ENCODE measurements at places on chromosomes 1 and 21.

DNA sequence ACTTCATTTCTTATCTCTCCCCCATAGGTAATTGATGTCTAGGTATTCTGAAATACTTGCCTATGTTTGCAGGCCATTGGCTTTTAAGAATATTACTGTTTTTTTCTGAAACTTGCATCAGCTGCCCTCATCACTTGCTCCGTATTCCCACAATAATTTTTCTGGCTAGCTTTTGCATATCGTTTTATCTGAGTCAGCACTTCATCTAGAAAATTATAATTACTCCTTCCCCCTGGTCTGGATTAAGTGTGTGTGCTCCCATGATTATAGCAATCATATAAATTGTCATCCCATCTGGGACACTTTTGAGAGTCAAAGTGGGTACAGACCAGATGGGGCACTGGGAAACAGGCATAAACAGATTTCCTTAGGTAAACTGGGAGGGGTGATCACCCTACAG, 583.2 kb upstream of the B3GALT2 start:
- no peak for DNase-seq

DNA sequence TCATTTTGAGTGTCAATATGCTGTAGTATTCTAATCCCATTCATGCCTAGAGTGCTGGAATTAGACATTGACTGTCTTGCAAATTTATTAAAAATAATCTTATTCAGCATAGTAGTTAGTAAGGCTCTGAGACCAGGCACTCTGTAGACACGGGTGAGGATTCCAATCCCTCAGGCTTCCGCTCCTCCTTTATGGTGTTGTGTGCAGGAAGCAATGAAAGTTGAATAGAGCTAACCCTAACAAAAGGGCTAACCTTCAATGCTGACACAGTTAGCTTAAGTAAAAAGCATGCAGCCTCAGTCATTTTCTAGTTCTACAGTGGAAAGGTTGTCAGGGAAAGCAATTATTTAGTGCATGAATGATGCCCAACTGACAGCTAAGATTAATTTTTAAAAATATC, 199.6 kb upstream of the SGIP1 start:
- no peak for DNase-seq

DNA sequence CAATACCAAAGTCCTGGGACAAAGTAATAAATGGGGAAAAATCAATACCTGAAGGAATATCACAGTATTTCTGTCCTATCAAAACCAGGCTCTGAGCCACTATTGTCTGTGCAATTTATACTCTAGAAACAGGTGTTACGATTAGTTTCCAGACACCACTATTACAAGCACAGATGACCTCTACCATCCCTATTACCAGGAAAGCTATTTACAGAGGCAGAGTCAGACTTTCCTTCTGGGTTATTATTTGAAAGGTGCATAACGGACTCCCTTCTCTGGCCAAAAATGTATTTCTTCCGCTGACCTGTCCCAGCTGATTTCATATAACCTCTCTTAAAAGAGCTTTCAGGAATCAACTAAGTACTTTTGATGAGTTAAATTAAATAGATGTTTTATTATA, 154.6 kb upstream of the LRRC7 start:
- no peak for DNase-seq

- peak; percentile 64 for DNase-seq
Measured at GRCh38 chr21:16588433-16588860, 858.7 kb downstream of the USP25 start.

DNA sequence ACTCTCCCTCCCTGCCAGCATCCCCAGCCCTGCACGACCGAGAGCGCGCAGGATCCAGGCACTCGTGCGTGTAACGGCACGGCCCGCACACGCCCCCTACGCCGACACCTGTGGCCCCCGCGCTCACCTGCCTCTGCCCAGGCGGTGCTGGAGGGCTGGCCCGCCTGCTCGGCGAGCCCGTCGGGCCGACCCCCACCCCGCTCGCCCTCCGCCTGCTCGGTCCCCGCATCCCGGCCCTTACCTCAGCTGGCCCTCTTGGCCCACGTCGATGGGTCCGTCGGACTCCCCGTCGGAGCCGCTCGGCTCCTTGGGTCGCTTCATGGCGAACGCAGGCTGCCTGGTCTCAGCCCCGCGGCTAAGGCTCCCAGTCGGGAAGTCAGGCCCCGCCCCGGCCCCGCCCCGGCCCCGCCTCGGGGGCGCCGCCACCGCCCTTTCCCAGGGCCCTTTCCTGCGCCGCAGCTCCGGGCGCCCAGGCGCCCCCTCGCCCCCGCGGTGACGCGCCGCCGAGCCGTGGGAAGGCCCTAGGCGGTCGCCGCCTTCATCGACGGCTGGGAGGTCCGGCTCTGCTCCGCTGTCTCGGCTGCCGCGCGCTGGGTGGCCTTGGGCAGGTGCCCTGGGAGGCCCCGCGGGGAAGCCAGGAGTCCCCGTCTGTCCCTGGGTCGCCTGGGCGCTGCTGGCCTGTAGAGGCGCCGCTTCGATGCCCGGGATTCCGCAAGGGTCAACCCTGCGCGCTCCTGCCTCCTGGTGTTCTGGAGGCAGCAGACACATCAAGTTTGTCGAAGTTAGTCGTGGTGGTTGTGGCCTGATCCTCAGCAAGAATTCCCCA, at the start of gene HEYL:
TSS of gene HEYL (minus strand) at position 339 of the 826 bp plus-strand sequence. CDS start at position 321, 18 bp downstream.
- peak; percentile 56 for DNase-seq

DNA sequence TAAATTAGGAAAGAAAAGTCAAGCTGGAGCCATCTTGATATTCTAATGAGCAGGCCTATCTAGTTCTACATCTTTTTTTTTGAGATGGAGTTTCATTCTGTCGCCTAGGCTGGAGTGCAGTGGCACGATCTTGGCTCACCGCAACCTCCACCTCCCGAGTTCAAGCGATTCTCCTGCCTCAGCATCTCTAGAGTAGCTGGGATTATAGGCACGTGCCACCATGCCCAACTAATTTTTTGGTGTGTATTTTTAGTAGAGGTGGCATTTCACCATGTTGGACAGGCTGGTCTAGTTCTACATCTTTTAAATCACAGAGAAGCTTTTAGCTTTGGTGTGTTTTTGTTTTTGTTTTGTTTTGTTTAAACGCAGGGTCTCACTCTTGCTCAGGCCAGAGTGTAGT, 6.8 kb downstream of the TMEM69 start:
- DNase-seq = no peak

- no peak for DNase-seq
Measured at GRCh38 chr1:233723387-233723786, 109.5 kb downstream of the KCNK1 start.

DNA sequence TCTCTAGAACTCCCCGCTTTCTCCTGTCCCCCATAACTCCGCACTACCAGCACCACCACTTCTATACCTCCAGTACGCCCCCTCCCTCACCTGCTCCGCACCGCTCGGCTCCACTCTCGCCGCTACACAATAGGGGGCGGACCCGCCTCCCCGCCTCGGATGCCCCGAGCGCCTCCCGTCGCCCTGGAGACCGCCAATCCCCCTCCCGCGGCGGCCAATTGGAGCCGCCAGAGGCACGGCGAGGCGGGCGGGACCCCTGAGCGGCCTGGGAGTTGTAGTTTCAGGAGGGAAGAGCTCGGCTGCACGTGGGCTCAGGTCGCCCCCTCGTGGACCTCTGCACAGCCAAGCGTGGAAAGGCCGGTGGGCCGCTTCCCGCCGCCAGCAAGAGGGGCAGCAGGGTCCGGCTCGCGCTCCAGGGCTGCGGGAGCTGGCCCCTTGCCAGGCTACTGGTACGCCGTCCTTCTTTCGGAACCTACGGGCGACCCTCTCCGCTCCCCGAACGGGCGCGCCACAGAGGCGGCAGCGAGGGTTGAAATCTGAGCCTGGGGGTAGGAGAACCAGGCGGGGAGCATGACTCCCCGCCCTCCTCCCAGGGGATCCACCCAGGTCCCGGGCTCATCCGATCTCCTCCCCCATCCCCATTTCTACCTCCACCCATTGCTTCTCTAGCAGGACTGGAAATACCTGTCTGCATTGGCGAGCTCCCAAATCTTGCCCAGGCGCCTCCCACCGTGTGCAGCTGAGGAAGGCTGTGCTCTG, at the start of gene IGSF9:
TSS of gene IGSF9 (minus strand) at position 131 of the 759 bp plus-strand sequence. CDS start 2,159 bp downstream, outside the sequence.
- DNase-seq = peak; percentile 90

GRCh38 chr1:161198194-161198896, 509 bp downstream of the ADAMTS4 start:
- peak; percentile 56 for DNase-seq

GRCh38 chr1:33975961-33976360, 112.1 kb downstream of the HMGB4 start:
- DNase-seq = no peak

- DNase-seq = no peak
Measured at GRCh38 chr1:27655151-27655937, 16.6 kb downstream of the IFI6 start.

- no peak for DNase-seq
Measured at GRCh38 chr1:3470650-3471355, 16.3 kb downstream of the ARHGEF16 start.

DNA sequence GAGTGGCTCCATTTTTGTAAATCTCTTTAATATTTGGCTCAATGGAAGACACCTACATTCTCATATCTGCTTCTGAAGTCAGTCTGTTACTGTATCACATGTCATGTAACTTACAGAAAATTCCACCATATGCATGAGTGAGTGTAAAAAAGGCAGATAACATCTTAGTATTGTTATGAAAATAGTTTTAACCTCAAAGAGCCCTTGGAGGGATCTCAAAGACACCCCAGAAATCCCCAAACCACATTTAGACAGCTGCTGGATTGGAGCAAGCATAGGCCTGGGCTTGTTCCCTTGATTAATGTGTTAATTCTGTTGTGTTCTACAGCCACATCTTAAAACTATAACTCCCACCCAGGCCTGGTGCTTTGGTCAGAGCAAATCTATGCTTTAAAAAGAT, 16.9 kb downstream of the MACO1 start:
- no peak for DNase-seq

GRCh38 chr1:185464777-185465176, 147.7 kb upstream of the IVNS1ABP start:
- no peak for DNase-seq

DNA sequence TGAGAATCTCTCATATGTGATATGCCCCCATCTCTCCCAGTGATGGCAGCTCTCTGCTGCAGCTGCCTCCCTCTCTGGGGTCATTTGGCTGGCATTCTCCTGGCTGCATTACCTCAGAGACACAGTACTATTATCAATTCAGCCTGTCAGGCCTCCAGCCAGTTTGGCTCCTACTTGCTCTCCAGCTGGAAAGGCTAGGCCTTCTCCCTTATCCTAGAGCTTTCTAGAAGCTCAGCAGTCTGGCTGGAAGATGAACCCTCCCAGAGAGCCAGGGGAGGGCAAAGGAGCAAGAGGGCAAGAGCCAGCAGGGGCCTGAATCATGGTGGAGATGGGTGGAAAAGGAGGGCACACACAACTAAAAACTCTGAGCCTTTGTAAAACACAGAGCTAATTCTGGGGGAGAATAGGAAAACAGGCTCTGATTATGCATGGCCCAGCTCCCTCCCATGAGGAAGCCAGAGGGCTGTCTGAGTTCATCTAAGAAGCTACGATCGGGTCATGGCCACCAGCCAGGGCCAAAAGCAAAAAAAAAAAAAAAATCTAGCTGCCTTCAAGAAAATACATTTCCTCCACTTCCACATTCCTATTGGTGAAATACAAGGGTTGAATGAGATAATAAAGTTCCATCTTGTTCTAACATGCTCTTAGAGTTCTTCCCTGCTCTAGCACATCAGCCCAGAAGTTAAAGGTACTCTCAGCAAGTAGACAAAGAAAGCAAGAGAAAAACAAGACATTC, 8.8 kb downstream of the LAMB3 start:
- DNase-seq = no peak

- peak; percentile 30 for DNase-seq
Measured at GRCh38 chr1:151838222-151839081, 1.2 kb downstream of the C2CD4D start.

GRCh38 chr1:163655565-163655964, 333.8 kb downstream of the NUF2 start:
- DNase-seq = no peak

GRCh38 chr1:203181586-203182386, 4.7 kb downstream of the CHI3L1 start:
- no peak for DNase-seq

DNA sequence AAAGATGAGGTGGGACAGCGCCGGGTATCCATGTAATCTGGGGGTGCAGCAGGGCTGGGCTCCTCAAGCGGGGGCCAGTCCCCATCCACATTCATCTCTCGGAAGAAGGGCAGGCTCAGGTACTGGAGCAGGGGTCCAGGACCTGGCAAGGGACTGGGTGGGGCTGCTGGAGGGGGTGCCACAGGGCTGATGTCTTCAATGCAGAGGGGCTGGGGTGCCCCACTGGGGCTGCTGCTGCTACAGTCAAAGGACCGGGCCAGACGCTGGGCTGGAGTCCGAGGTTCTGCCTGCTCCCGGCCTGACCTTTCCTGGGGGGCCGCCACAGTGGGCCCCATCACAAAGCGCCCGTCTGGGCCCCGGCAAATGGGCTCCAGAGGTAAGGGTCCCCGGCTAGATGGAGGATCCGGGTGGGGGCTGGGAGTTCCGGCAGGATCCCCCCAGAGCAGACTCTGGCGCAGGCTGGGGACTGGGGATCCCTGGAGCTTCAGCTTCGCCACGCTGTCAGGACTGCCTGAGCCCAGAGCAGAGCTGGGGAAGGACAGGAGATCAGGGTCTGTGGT, 3.3 kb upstream of the TAGLN2 start:
- DNase-seq = no peak

DNA sequence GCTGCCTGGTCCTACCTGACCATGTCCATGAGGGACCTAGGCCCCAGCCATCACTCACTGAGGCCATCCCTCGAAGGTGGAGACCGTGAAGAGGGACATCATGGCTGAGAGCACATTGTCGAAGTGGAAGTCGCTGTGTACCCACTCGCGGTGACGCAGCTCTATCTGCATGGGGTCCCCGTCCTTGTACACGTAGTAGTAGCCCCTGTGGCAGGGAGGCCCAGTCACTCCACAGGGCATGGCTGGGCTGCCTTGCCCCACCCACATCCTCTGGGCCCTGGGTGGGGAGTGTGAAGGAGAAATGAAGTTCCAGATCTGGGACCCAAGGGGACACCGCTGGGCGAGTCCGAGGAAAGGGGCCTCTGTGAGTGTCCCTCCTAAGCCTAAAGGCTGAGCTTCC, 38.4 kb upstream of the KIF21B start:
- DNase-seq = no peak

Measured in PC-9 (cell line).